ENCODE measurements at places on chromosomes 11 and 22. TPM values are rescaled to one million over a fixed set of nuclear protein-coding genes. Genes with fewer than 3 reads are reported as not detected.
A peak's percentile ranks its signal among the peaks of the same experiment; 100 is the strongest.

- no peak for DNase-seq
Observed at GRCh38 chr11:64516226-64516625, 74.8 kb upstream of the SLC22A12 start.

Gene TENM4
- 29.6 TPM for total RNA-seq

Gene TRIM44
- total RNA-seq = 16.9 TPM

Gene MS4A1
- total RNA-seq = not detected

Gene TMPRSS13
- total RNA-seq = not detected

Gene MIOX
- total RNA-seq = not detected

Gene IRF7
- total RNA-seq = 13.6 TPM

DNA sequence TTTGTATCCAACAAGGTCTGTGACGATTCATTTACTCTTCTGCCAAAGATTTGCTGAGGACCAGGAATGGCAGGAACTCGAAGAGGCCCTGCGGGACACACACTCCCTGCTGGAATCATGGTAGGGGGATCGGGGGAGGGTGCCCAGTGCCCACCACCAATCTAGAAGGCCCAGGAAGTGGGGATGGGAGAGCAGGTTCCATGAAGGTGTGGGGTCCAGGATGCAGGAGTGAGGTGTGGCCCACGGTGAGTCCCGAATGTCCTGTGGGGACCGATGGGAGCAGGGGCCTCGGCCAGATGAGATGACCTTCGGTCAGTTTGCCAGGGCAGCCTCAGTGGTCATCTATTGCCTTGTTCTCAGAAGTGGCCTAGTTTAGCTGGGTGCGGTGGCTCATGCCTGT, 492.7 kb downstream of the BRD1 start:
- DNase-seq = no peak

Gene HSPA8
- 3,375 TPM for total RNA-seq

GRCh38 chr11:83938148-83938547, 652.0 kb upstream of the CCDC90B start:
- no peak for DNase-seq

- DNase-seq = no peak
Observed at GRCh38 chr11:68942095-68942620, 38.5 kb downstream of the IGHMBP2 start.

Gene CASP1
- total RNA-seq = not detected

Gene NRGN
- 0.85 TPM for total RNA-seq

DNA sequence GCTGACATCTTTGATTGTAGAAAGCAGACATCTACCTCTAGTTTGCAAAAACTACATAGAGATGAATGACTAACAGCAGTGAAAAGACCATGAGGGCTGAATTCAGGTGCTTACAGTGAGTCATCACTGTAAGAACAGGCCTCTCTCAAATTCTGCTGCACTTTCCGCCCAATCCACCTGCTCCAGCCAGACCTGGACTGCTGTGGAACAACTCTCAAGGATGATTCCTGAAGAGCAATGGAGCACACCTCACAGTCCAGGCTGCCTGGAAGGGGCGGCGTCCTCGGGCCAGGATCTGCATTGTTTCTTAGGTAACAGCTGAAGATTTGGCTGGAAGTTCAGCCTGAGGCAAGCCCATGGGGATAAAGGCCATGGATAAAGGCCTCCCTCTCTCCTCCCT, 15.1 kb downstream of the APOL2 start:
- DNase-seq = no peak

DNA sequence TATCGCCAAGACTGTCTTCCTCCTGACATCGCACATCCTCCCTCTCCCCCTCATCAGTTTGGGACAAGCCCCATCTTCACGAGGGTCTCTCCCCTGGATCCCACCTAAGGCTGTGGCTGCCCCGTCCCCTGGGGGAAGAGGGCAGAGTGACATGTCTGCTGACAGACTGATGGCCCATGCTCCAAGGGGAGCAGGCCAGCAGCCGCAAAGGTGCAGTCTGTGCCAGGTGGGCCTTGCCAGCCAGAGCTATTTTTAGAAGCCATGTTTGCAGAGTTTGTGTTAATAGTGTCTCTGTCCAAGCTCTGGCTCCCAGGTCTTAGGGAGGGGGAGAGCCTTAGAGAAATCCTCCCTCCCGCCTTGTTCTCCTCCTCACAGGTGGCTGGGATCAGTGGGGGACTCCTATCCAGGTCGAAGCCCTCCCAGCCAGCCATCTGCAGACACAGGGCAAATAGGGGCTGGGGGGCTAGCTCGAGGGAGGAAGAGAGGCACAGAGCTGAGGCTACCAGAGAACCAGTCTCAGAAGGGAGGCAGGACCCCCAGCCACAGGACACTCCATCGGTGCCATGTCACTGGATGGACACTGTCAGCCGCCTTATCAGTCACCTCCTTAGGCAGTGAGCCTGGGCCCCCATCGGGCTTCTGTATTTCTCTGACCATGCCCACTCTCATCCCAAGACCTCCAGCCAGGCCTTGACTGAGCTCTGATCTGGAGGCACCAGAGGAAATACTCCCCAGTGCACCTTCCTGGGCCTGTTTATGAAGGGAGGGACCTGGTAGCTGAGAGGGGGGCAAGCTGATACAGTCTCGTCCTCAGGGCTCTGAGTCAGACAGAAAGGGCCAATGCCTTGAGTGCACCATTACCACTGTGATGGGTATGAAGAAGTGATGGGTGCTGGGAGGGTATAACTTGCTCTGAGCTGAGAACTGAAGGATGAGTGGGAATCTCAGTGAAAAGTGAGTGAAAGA, 49.3 kb downstream of the CHRDL2 start:
- DNase-seq = no peak

Gene BBS1
- 26.5 TPM for total RNA-seq

Gene ADORA2A
- total RNA-seq = 7.0 TPM

GRCh38 chr22:38299770-38300102, 17.5 kb downstream of the CSNK1E start:
- no peak for DNase-seq

DNA sequence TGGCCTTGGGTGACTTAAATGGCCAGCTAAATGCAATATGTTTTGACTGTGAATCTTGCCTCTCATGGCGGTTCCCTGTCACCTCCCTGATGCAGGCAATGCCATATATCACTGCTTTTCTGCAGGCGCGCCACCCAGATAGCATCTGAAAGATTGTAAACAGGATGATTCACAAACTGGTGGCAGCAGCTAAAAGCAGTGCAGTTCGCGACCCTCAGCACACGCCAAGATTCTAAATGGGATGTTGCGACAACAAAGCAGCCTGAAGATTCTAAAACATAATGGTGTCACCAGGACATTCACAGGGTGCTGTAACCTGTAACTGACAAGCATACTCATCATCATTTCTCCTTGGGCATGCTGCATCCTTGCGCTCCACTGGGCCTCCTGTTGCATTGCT, 440.4 kb upstream of the CADM1 start:
- no peak for DNase-seq

- DNase-seq = no peak
Observed at GRCh38 chr11:114556135-114556534, 3.5 kb downstream of the NXPE1 start.

DNA sequence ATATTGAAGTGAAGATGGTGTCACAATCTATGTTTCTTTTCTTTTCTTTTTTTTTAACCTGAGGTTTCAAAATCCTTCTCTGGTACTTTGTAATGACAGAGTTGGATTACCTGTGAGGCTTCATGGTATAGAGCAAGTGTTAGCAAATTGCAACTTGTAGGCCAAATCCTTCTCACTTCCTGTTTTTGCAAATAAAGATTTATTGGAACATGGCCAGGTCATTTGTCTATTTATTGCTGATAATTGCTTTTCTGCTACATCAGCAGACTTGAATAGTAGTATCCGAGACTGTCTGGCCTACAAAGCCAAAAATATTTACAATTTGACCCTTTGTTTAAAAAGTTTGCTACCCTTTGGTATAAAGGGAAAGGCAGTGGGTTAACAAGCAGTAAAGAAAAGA, 1059.4 kb upstream of the CCDC90B start:
- DNase-seq = no peak

DNA sequence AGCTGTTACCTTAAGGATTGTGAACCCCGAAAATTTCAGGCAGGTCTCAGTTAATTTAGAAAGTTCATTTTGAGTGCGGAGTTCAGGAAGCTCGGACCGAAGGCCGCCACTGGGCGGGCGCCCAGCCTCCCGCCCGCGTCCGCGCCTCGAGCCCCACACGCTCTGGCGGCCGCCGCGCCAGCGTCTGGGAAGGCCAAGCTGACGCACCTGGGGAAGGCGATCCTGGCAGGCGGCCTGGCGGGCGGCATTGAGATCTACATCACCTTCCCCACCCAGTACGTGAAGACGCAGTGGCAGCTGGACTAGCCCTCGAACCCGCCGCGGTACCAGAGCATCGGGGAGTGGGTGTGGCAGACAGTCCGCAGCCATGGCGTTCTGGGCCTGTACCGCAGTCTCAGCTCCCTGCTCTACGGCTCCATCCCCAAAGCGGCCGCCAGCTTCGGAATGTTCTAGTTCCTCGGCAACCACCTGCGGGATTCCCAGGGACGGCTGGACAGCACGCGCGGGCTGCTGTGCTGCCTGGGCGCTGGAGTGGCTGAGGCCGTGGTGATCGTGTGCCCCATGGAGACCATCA, 79.5 kb downstream of the CCDC83 start:
- DNase-seq = peak; percentile 39

DNA sequence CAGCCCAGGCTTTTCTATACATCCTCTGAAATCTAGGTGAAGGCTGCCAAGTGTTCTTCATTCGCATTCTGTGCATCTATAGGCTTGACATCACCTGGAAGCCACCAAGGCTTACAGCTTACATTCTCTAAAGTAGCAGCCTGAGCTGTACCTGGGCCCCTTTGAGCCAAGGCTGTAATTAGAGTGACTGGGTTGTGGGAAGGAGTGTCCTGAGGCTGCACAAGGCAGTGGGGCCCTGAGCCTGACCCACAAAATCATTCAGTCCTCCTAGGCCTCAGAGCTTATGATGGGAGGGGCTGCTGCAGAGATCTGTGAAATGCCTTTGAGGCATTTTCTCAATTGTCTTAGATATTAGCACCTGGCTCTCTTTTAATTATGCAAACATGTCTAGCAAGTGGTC, 33.0 kb upstream of the RDX start:
- DNase-seq = no peak

Gene ABCC8
- total RNA-seq = 0.15 TPM

Gene ACAD8
- total RNA-seq = 44.2 TPM

Gene AMPD3
- 2.2 TPM for total RNA-seq

GRCh38 chr11:16989554-16989953, 24.7 kb downstream of the PLEKHA7 start:
- no peak for DNase-seq

DNA sequence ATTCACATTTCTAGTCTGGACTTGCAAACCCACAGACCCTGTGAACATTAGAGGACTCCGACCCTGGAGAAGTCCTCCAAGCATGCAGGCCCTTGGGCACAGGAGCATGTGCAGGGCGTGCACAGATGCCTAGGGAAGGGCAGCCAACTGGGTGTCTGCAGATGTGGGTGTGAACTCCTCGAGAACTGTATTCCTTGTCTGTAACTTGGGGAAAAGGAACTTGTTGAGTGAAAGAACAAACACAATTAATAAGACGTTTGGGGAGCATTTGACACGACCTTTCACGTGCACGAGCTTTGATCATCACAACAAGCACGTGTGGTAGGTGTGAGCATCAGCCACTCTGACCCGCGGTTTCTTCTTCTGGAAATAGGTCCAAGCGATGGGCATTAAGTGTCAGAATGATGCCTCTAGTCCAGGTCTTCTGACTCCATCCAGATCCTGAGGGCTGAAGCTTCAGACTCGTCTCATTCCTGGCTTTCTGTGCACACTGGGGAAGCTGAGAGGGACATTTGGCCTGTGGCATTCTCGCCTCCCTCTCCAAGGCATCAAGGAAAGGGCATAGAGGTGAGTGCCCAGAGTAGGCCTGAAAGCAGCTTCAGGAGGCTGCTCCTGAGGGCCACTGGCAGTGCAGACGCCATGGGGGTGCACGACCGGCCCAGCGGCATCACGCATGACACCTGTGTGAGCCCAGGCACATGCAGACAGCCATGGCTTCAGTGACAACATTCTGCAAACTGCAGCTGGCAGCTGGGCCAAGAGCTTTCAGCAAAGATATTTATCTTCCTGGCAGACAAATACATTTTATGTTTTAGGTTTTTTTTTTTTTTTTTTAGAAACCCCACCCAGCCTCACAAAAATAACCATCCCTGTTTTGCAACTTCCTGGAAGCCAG, 32.5 kb downstream of the ALX4 start:
- peak; percentile 26 for DNase-seq

GRCh38 chr11:2342557-2342956, 34.6 kb upstream of the CD81 start:
- DNase-seq = no peak

DNA sequence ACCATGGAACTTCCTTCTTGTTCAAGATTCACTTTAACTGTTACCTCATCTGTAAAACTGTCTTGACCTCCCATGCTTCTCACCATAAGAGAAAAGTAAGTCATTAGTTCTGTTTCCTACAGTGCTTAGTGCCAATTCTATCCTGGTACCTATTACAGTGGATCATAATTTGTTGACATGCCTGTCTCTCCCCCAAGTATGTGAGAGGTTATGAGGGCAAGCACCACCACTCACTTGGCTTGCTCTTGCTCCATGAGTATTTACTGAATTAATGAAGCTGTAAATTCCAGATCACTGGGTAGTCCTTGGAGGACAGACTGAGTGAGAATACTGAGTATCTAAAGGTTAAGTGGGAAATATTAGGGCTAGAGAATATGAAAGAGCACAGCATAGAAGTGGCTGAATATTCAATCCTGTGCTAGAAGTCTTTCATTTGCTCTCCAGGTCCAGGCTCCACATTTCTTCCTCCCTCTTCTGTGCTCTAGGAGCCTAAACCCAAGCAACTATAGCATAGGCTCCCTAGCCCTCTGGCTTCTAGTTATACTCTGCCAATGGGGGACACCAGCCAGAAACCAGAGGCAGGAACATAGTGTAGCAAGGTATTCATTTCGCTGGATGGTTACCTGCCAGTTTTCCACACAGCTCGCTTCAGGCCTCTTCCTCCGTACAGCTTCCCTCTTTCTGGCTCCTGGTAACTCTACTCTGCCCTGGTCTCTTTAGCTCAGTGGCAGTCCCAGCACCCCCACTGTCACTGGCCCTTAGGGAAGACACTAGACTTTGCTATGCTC, 118.2 kb upstream of the SLC5A12 start:
- DNase-seq = no peak

DNA sequence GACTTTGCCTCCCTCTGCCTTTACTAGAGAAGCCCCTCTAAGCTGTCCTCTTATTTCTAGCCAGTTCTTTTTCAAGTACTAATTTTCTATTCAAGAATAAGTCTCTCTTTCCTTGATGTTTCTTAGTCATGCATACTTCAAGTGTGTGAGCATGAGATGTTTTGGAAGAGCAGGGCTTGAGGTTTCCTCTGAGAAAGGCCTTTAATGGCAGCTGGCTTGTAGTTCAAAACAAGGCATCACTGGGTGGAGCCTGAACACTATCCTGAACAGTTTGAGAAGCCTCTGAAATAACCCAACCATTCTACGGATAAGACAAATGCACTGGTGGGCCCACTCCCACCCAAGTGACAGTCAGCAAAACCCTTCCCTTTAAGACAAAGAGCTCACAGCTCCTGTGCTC, 37.6 kb downstream of the CLDN25 start:
- no peak for DNase-seq

GRCh38 chr11:116537709-116538108, 235.1 kb downstream of the BUD13 start:
- DNase-seq = no peak

GRCh38 chr11:62599069-62599696, 2.5 kb downstream of the MTA2 start:
- DNase-seq = peak; percentile 98

All from H7 (cell line).